ENCODE measurements at places on chromosomes 5 and 9.

- DNase-seq, result no peak
Observed at GRCh38 chr9:117290306-117290840, 124.5 kb downstream of the ASTN2 start.

- peak; percentile 69 for DNase-seq
Observed at GRCh38 chr9:112074250-112075008, 100.7 kb downstream of the SUSD1 start.

DNA sequence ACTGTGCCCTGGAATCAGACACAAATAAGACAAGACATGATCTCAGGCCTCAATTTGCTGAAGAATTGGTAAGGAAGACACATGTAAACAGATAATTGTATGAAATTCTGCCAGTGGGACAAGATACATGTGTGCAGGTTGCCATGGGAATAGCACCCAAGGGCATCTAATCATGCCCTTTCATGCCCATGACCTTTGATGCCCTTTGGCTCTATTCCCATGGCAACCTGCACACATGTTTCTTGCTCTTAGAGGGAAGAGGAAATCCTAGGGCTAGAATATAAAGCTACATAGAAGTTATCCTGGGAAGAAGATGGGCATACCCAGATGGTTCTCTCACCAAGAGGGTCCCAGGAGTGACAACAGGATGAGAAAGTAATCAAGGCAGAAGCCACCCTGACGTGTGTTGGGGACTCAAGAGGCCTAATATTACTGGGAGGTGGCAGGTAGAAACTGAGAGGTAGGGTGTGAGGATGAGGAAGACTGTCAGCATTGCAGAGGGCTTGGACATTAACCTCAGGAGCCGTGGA, 34.4 kb downstream of the P4HA2 start:
- no peak for DNase-seq

- DNase-seq, result no peak
Observed at GRCh38 chr5:129243039-129243438, 148.5 kb downstream of the ISOC1 start.

GRCh38 chr9:112037281-112038016, 137.6 kb downstream of the SUSD1 start:
- DNase-seq, result peak; percentile 48
